ENCODE measurements at places on chromosomes 4 and X. TPM values are rescaled to one million over a fixed set of nuclear protein-coding genes. Genes with fewer than 3 reads are reported as not detected.
A peak's percentile ranks its signal among the peaks of the same experiment; 100 is the strongest.

- no peak for DNase-seq
Measured at GRCh38 chr4:60315586-60315985, 884.5 kb upstream of the ADGRL3 start.

DNA sequence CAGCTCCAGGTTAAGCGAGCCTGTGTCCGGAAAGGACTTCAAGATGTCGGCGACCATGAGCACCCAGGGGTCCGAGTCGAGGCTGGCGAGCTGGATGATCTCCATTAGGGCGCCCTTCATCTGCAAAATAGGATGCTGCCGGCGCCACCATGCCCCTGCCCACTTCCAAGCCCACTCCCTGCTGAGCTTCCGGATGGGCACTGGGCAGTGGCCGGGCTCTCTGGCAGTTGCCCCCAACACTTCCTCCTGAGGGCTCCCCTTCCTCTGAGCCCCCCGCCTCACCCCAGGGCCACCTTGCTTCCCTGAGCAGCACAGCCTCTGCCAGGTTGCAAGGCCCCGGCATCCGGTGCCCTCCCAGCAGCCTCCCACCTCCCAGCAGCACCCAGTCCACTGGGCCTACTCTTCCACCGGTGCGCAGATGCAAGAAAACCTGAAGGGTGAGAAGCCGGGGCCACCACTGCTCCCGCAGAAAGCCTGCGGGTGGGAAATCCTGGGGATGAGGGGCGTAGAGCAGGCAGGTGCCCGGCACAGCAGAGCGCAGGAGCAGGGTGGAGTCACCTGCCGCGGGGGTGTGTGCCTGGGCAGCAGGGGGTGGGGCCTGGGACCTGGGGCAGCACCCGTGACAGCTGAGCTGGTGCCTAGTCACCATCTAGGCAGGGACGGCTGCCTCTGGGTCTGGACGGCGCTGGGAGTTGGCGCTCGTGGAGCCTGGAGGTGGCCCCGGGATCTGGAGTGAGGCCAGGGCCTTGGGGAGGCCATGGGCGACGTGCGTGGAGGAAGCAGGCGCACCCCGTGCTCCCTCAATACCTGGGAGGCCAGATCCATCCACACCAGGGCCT lies 17.0 kb downstream of the NELFA start:
- DNase-seq: no peak

DNA sequence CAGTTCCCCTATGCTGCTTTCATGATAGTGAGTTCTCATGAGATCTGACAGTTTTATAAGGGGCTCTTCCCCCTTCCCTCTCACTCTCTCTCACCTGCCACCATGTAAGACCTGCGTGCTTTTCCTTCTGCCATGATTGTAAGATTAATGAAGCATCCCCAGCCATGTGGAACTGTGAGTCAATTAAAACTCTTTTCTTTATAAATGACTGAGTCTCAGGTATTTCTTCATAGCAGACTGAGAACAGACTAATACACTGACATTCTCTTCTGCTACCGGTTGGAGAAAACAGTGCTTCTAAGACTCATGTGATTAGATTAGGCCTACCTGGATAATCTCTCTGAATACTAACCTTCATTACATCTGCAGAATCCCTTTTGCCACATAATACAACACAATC lies 45.4 kb upstream of the TRPC5OS start:
- DNase-seq: no peak

DNA sequence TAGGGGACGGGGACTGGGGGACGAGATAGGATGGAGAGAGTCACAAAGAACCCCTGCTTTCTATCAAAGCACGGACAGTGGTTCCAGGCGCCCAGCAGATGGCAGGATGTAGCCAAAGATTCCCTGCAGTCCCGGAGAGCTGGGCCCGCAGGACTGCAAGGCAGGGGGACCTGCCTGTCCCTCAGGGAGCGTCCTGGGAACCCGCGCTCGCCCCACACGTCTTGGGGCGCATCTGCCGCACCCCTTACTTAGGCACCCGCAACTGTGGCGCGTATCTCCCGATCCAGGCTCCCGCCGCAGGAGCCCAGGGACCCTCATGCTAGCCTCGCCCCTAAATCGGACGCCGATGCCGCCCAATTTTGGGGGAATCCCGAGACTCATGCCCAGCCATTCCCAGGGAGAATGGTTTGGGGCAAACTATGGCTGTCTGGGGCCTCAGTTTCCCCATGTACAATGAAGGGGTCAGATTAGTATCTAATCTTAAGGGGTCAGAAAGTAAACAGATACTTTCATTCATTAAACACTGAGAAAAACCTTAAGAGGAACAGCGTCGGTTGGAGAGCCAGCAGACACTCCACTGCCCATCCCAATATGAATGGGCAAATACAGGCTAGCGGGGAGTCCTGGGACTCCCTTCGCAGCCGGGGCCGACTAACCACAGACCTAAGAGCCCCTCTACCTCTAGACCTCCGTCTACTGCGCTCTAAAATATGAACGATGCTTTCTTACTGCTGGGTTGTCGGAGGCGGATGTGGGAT lies 581 bp upstream of the STK32B start:
- peak; percentile 34 for DNase-seq

DNA sequence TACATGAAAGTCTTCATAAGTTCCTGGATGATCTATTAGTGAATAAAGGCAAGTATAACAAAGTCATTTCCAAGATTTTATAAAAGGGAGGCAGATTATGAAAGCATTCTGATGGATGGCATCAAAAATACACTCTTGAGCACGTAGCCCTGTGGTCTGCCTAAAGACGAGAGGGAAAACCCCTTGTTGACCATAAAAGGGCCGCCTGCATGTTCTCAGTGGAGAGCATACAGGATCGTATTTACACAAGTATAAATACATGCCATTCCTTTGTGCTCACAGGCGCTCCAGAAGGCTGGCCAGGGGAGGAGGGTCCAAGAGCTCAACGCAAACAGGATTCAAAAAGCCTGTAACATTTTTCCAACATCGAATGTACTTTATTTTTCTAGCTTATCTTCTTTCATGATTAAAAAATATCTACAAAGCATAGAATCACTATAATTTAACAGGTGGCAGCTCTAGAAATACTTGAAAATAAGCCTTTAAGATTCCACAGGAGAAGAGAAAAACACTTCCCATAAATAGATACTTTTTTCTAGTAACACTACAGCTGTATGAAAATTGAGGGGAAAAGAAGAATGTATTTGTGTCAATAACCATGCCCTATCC lies 29.6 kb downstream of the PDGFC start:
- DNase-seq: no peak

- DNase-seq: peak; percentile 57
Measured at GRCh38 chr4:142846729-142847596, 862 bp upstream of the INPP4B start.

- DNase-seq: no peak
Measured at GRCh38 chr4:6719611-6720179, 3.7 kb downstream of the BLOC1S4 start.

DNA sequence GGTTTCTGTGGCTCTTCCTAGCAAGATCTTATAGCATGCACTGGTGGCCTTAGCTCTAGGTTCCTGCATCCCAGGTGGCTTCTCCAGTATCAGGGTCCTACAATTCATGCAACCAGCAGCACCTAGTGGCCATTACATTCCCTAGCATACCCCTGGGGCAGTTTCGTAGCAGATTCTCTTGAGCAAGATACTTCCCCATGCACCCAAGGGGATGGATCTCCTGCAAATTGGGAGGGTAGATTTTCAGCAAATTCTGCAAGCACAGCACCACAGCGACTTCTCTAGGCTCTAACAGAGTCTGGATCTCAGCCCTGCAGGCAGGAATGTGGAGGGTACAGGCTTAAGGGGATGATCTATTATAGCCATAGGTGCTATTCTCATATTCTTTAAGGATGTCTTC lies 13.1 kb upstream of the SLC9B1 start:
- DNase-seq: peak; percentile 24

DNA sequence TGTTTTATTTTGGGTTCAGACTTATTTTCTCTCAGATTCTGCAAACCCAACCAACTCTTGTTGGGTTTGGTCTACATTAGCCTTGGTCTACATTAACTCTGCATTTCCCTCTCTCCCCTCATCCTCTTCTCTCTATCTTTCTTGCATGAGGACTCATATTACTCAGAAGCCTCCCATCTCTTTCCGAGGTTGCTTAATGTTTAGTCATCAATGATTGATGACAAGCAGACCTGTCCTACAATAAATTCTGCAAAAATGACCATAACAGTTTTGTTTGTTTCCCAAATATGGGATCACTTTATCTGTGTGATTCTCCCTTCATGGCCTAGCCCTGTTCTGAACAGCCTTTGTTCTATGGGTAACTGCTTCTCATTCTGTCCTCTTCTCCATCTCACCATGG lies 75.2 kb downstream of the GABRB1 start:
- DNase-seq: no peak

DNA sequence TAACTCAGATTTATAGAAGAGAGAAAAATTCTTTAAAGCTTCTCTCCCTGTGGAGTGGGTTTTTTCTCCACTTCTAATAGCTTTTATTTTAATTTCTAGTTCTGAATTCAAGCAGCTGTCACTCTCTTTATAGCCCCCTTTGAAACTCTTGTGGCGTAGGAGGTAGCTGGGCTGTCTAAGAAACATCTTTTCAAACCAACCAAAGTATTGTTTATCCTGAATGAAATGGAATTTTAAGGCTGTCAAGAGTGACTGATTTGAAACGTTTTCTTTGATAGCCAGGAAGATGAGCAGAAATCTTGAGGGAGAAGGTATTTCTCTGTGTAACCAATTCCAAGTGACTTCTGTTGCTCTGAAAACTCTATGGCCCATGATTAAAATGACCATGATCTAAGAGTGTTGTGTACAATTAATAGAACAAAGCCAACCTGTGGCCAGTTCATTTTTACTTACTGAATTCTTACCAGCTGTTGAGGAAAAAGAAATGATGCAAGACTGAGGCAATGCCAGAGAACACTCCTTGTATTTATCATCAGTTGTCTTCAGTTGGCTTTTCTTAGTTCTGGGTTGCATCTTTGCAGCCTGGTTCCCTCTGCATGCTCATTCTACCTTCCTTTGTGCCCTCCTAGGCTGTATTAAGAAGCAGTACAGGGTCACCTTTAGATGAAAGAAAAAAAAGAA lies 298.4 kb downstream of the ARHGAP10 start:
- DNase-seq: no peak

GATA1 gene
- 0.34 TPM for total RNA-seq

TMPRSS11D gene
- not detected for total RNA-seq
